ENCODE measurements at places on chromosomes 6 and 20.

GRCh38 chr6:143176090-143177021 is 115.7 kb downstream of the AIG1 start:
- no peak for DNase-seq

GRCh38 chr6:27281105-27281539 is 31.0 kb downstream of the POM121L2 start:
- DNase-seq, result no peak

DNA sequence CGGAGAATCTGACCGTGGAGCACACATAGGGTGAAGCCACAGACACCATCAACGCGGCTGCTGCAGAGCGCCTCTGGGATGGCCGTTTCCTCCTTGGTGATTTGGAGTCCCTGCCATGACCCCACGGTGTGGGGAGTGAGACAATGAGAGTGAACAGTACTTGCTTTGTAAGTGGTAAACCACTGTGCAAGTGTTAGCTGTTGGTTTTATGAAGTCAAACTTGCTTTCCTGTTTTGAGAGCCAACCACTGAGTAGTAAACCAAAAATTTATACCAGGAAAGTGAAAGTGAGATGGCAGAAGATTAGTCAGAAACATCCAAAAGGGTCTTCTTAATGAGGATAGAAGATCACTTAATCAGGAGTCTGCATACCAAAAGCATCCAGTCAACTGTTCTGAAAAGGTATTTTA is 160.7 kb downstream of the FOXC1 start:
- DNase-seq, result no peak

GRCh38 chr20:4104842-4105241 is 89.5 kb upstream of the RNF24 start:
- DNase-seq, result no peak

DNA sequence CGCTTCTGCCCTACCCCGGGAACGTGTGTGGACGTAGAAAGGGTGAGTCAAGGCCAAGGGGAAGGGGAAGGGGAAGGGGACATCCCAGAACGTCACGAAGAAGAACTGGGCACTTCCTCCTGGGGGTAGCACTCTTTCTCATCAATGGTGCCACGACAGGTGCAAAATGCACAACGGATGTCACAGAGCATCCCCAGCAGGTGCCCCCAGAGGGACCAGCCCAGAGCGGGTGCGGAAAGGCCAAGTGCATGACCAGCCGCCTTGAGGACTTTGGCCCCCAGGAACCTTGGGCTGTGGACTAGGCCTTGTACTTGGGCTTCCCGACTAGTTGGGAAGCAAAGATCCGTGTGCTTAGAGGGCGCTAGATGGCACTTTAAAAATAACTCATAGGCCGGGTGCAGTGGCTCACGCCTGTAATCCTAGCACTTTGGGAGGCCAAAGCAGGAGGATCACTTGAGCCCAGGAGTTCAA is 12.1 kb upstream of the SRC start:
- no peak for DNase-seq

DNA sequence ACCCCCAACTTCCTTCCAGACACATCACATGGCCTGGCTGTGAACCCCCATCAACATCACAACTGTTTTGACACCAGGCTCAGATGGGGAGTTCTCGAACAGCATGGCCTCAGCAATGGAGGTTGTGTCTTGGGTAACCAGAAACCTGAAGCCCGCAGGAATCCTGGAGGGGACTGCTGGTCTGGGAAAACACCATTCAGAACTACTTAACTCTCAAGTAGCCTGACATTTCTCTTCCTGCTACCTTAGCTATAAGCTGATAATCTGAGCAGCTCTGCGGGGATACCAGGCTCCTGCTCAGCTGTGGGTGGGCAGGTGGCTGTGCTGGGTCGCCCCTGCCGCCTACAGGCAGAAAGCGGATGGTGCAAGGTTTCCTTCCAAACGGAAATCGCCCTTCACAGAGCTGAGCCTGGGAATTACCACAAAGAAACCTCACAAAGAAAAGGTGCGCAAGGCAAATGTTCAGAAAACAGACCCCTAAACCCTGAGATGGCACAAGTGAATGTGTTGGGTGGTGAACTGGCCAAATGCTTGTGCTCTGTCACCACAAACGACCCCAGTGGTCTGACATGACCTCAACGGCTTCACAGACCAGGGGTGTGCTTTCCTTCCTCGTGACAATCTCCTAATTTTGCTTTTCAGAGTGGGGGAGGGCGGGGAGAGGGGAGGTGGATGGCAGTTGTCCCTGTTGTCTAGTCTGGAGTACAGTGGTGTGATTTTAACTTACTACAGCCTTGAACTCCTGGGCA is 29.5 kb downstream of the SNX5 start:
- DNase-seq, result no peak

- DNase-seq, result no peak
Measured at GRCh38 chr20:46362921-46363867, 43.2 kb downstream of the ELMO2 start.

Measured in stimulated activated CD8-positive, alpha-beta memory T cell treated with anti-CD3 and anti-CD28 coated beads, Interleukin-4, amount 100 ng/mL, for 1 hour (primary cell).